AG20443 (cell line): ENCODE measurements at places on chromosomes 12 and 14.

- no peak for DNase-seq
These were observed 5.9 kb downstream of the PSEN1 start for GRCh38 chr14:73142216-73142615.

DNA sequence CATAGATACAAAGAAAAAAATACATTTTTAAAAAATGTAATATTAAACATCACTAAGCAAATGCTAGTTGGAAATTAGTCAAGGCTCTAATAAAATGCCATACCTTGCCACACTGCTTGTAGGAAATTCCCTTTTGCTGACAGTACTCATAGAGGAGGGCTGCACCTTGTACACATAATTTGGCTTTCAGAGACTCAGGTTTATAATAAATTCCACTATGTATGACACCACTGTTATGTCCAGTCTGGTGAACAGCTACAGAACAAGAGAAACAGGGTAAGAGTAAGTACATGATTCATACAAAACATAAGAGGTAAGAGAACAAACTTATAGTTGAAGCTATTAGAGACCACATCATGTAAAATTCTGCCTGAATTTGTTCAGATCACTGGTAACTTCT lies 10.1 kb downstream of the L2HGDH start:
- DNase-seq: no peak

DNA sequence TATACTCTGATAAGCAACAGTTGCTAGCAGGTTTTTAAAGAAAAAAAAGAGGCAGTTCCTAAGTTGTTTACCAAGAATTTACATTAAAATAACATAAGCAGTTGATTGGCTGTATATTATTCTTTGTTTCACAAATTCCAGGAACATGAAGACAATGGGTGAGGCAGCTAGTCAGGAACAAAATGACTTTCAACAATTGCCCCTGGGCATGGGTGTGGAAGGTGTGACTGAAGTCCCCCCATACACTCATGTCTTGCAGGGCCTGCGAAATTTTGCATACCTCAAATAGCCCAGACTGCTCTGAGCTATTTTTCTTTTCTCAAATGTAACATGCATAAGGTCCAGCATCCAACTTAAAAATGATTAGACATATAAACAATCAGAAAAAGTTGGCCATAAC lies 267.2 kb upstream of the DIO3 start:
- DNase-seq: no peak

GRCh38 chr12:66268562-66268961 lies 33.7 kb upstream of the HELB start:
- no peak for DNase-seq

DNA sequence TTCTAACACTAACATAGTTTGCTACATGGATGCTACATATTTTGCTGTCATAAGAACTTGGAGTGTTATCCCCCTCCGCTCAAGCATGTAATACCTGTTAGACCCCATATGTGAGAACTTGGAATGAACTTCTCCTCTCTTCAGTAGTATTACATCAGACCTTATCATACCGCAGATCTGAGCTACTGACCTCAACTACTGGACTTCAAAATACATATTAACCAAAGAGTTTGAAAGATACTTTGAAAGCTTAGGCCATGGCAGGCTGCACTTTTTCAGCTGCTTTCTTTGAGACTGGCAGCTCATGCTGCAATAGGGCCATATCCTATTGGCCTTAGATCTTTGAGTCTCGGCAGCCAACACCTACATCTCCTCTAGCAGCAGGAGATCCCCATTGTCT lies 74.8 kb downstream of the EEA1 start:
- no peak for DNase-seq

GRCh38 chr14:77812028-77812427 lies 12.1 kb downstream of the ADCK1 start:
- no peak for DNase-seq
